ENCODE measurements at places on chromosomes 3 and 15.

- no peak for DNase-seq
Observed at GRCh38 chr3:31592764-31593163, 60.0 kb downstream of the STT3B start.

DNA sequence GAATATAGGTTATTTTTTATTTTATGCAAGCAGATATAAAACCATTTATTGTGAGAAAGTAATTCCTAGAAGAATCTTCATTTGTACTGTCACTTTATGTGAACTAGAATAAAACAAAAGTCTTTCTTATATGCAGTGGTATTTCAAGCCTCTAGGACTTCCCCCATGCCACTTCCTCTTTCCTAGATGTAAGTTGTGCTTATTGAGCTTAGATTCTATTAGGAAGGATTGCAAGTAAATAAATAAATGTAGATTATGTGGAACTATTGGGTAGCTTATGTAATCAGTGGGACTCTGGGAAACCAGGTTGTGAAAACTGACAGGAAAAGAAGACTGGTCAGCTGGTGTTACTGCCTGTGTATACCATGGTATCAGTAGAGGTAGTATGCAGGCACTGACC lies 169.7 kb downstream of the RSRC1 start:
- DNase-seq: no peak

DNA sequence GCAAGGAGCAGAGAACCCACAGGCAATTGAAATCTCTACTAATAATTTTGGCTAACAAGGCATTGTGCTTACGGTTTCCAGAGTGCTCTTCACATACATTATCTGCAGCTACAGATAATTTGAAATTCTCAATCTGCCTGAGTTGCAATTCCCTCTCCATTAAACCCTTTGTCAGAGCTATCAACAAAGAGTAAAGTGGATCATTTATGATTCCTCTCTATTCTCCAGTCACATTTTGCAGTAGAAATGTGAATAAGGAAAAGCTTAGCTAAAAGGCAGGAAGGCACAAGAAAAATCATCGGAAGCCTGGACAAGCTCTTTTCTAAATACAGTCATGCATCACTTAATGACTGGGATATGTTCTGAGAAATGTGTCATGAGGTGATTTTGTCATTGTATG lies 49.6 kb downstream of the FAM98B start:
- DNase-seq: no peak

GRCh38 chr3:157753787-157754136 lies 250.5 kb upstream of the VEPH1 start:
- DNase-seq: no peak

GRCh38 chr15:79522656-79523055 lies 90.5 kb downstream of the MINAR1 start:
- DNase-seq: peak; percentile 64

DNA sequence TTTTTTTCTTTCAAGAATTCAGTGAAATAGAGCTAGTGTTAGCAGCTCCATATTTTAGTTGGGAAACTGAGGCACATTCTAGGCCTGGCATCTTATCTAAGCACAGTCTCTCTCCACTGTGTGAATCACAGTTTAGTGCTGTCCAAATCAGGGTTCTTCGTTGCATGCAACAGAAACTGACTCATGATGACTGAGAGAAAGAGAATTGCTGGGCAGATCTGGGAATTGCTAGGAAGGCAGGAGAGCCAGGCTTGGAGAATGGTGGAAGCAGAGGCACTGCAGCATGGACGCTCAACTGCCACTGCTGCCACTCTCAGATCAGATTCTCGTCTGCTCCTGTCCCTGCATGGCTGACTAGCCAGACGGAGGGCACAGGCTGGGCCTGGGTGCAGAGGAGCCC lies 40.7 kb upstream of the CHST2 start:
- peak; percentile 86 for DNase-seq

DNA sequence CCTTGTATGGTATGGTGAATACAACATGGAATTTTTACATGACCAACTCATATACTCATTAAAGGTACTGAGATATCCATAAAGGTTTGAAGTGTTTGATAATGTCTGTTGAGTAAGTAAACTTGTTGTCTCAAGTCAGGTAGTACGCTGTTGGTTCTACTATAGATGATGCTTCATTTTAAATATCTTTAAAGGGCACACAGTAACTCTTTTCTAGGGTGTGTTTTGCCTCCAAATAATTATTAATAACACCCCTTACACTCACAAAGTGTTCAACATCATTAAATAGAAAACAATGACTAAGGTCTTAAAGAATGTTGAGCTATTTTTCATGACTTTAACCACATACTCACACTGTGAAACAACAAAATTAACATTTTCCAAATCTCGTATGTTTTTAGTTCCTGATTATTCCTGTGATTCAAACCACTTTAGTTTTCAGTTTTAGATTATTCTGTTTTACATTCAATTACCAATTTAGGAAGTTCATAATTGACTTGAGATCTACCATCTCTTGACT lies 220.0 kb upstream of the NANOGP8 start:
- no peak for DNase-seq

DNA sequence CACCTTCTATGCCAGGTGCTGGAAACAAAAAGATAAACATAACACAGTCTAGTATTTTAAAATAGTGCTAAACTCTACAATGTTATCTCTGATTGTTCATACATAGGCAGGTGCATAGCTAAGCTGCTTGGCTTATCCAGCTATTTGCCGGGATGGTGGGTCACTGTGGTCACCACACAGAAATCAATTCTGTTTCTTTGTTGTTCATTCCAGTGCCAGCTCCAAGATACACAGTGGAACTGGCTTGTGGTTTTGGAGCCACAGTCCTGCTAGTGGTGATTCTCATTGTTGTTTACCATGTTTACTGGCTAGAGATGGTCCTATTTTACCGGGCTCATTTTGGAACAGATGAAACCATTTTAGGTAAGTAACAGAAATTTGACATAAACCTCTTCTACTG lies 130.2 kb downstream of the IL1RAP start:
- DNase-seq: no peak

DNA sequence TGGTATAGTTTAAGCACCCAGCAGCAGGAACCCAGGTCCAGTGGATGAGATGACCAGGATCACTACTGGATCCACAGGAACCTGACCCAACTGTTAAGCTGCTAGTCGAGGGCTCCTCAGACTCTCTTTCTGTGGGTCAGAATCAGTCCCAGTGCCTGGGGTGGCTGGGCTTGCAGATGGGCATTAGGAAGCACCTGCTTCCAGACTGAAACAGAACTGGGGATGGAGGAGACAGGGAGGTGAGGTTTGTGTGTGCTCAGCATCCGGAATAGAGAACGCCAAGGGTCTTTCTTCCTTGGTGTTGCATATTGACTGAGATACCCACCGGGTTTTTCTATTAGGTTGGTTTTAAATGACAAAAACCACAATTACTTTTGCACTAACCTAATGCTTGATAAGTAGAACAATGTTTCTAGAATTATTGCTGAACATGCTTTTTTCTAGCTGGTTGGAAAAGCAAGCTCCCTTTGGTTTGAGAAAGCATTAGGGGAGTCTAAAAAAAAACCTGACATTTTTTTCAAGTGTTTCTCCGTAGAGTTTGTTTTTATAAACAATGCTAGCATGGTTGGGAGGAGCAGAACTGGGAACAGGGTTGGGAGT lies 779 bp downstream of the ST3GAL6 start:
- DNase-seq: no peak

Data from GM23248 (cell line).